Central memory CD8-positive, alpha-beta T cell (primary cell): ENCODE measurements at places on chromosomes 11 and 22.

- DNase-seq = no peak
Observed at GRCh38 chr11:117045956-117046355, 52.3 kb downstream of the SIK3 start.

GRCh38 chr22:27537501-27537900 is 264.1 kb downstream of the MN1 start:
- no peak for DNase-seq

- DNase-seq = peak; percentile 18
Observed at GRCh38 chr11:103091064-103091800, 728 bp downstream of the DCUN1D5 start.

- DNase-seq = no peak
Observed at GRCh38 chr11:78789375-78789774, 214.7 kb upstream of the NARS2 start.

DNA sequence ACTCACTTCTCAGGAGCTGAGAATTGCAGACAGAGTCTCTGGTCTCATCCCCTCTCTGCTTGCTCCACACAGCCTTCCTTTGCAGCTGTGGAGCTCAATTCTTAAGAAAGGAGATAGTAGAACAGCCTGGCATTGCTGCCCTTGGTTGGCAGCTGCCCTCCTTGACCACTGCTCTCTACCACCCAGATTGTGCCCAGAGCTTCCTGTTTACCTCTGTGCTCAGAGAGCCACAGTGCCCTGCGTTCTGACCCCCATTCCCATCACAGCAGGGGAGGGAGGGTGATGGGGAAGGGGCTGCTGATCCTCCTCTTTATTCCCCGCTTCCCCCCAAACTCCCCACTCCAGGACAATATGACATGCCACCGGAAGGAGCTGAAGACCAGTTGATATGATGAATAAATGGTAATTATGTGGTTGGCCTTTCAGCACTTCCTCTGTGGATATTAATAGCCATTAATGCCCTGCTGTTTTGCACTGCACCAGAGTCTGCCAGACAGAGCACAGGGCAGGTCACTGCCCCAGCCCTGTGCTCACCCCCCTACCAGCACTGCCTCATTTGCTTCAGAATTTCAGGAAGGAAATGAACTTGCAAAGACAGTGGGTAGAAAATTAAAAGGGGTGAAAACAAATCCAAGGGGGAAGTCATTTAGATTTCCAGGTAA is 426.8 kb upstream of the CADM1 start:
- DNase-seq = no peak

- no peak for DNase-seq
Observed at GRCh38 chr22:49103314-49104059, 724.2 kb downstream of the BRD1 start.

DNA sequence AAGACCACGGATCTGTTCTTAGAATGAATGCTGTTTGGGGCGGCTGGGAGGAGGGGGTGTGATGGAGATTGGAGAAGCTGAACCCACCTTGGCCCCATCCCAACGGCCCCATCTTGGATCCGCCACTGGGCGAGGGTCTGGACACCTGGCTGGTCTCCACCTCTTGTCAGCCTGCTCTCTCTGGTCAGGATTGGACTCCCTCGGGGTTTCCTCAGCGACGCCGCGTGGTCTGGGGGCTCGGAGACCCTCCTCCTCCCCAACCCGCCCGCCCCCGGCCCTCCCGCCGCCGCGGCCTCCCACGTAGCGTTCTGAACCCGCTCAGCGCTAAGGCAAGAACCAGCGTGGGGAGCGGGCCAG is 4.3 kb upstream of the FLI1 start:
- DNase-seq = no peak

DNA sequence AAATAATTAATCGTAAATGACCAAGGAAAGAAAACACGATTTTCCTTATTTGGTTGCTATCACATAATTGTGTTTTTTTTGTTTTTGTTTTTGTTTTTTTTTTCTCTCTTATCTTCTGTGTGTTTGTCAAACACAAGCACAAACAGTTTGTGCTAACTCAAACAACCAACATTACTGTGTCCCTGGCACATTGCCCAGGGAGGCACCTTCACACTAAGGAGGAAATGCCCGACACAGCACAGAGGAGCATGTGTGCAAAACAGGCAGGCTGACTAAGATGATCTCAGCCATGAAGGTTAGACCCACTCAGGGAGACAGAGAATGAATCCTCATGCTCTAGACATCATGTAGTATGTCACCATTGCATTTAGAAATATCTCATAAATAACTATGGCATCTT is 130.1 kb downstream of the SOX6 start:
- DNase-seq = no peak

GRCh38 chr11:69818231-69818602 is 999 bp downstream of the FGF3 start:
- no peak for DNase-seq

DNA sequence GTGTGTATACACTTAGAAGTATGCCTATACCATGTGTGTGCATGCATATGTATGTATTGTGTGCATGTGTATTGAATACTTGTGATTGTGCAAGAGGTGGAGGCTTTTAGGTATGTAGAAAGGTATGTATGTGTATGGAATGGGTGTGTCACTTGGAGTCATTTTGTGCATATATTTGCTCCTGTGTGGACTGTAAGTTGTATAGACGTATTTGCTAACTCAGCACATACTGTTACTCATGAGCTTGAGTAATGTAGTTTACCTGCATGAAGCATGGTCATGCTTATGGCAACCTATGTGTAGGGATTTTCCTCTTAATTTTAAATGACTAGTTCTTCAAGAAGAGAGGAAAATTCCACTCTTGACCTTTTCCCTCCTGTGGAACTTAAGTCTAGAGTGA is 507.6 kb upstream of the LARGE1 start:
- no peak for DNase-seq

DNA sequence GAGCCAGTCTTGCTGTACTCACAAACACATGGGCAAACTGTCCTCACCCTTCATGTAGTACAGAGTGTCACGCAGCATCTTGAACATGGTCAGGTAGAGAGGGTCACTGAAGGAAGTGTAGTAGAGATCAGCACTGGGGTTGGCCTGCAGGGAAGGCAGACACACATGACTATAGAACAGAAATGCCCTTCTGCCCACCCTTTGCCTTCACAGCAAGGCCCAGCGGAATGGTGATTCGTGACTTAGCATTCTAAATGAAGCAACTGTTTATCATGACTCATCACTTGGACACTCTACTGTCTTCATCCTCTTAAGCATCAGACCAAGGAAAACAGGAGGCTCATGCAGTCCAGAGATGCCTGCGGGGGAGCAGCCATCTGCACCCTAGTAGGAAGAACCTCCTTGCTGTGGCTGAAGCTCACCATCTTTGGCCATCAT is 33.4 kb downstream of the SERPIND1 start:
- no peak for DNase-seq
